A172 (cell line): ENCODE measurements at places on chromosomes 1 and 21. TPM values are rescaled to one million over a fixed set of nuclear protein-coding genes. Genes with fewer than 3 reads are reported as not detected.

WDR64 gene
- not detected in 2 replicates for total RNA-seq

NKAIN1 gene
- total RNA-seq, result 2.5 and 3.3 TPM in 2 replicates

AADACL4 gene
- not detected in 2 replicates for total RNA-seq

BGLAP gene
- total RNA-seq, result 0.34 and 2.3 TPM in 2 replicates

KRTAP13-2 gene
- total RNA-seq, result not detected in 2 replicates

FMN2 gene
- total RNA-seq, result 5.1 and 8.8 TPM in 2 replicates

SELP gene
- not detected in 2 replicates for total RNA-seq

WNT9A gene
- total RNA-seq, result 23.7 and 25.8 TPM in 2 replicates

DNA sequence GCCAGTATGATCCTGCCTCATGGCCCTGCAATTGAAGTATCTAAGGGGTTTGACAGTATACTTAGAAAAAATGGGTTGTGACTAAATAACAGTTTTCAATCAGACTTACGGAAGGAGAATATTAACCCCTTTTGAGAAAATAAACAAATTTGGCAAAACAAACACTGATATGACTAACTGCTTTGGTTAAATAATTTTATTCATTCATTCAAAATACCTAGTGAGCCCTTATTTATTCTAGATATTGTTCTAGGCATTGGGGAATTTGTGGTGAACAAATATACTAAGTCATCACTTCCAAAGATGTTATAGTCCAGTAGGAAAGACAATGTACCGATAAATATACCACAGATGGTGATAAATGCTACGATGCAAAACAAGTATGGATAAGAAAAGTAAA is 358.7 kb downstream of the TGFB2 start:
- DNase-seq, result no peak

DNA sequence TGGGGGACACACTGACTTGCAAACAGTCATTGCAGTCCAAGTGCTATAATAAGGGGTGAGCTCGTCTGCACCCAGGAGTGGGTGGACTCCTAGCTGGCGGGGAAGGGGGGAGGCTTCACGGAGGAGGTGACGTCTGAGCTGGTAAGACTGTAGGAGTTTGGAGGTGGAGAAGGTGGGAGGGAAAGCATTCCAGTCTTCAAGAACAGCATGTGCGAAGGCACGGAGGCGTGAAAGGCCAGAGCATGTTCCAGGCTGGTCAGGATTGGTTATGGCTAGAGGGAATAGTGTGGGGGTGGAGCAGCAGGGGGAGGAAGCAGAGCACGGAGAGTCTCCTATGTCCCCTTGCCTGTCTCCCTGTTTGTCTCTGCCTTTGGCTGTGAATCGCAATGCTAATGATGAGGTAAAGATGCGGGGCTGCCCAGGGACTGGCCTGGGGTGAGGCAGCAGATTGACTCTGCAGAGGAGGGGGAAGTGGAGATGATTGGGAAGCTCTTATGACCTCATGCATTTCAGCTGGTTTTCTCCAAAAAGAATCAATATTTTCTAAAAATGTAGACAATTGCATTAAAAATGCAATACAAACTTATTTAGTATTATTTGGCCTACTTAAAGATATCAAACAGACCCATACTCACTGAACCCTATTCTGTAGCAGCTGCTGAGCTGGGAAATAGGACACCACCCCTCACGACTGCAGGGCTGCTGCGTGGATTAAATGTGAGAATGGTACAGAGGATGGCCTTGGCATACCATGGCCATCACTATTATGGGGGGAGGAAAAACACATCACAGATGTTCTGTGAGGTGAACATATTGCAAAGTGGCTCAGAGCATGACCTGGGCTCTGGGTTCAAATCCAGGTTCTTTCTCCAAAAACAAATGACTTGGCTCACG is 2.6 kb upstream of the ZNF436 start:
- DNase-seq, result no peak

DNA sequence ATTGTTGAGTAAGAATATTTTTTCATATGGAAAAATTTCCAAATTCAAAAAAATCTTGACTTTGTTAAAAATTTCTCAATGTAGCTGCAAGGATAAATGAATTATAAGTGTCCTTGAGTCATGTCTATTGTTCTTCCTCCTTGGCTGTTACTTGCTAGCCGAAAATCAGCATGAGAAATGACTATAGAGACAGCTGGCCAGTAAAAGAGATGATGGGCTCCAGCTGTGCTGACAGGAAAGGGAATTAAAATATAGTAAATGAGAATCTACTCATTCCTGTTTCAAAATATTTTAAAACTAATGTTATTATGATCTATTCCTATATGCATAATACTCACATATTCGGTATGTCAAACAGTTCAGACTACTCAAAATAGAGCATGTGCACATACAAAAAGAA is 1292.6 kb downstream of the BRINP3 start:
- DNase-seq, result no peak

DNA sequence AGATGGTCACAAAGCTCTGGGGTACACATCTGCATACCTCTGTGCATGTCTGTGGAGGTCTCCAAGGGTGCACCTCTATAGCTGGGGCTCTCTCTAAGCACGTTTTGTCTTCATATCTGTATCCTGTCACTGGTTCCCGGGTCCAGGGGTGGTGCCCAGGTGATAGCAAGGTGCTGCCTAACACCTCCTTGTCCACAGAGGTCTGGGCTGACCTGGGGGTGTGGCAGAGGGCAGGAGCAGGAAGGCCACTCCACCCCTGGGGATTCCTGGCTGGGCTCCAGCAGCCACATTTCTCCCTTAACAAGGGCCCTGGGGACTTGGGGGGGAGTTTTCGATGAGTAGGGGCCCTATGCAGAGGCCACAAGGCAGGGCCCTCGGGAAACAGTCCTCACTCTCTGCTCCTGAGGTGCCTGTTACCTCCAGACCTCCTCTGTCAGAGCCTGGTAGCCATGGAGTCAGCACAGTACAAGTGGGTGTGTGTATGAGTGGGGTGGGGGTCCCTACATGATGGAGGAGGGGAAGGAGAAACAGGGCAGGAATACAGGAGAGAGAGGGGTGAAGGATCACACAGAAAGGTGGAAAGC is 7.0 kb upstream of the CDCP2 start:
- no peak for DNase-seq

DNA sequence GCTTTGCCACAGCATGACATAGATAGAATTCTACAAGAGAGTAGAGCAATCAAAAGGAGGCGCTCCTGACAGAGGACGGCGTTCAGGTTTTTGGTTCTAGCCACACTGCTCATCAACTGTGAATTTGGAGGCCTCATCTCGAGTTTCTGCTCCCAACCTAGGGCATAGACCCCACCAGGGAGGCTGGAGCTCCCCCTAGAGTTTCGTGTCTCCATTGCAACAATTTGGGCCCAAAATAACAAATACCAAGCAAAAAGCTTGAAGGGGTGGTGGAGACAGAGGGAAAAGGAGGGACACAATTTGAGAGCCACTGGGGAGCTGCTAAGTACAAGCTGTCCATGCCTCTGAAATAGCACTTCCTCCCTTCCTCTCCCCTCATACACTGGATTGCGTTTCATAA is 297.0 kb downstream of the GPATCH2 start:
- DNase-seq, result peak; percentile 29

DNA sequence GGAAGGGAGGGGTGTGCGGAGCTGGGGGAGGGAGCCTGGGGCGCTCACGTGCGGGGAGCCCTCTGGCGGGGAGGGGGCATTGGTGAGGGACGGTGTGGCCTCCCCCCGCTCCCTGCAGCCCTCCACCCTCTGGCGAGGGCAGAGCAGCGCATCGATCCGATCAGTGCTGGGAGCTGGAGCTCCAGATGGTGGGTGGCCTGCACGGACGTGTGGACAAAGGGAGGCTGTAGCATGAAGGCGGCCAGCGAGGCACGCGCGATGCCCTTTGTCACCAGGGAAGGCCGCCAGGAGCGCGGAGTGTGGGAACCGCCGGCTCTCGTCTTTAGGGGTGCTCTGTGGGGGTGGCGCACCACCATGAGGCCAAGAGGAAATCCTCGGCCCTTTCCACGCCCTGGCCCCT is 5.4 kb upstream of the HES5 start:
- no peak for DNase-seq

- no peak for DNase-seq
Measured at GRCh38 chr1:92503043-92503925, 16.6 kb upstream of the GFI1 start.

GRCh38 chr21:38448671-38449385 is 49.4 kb downstream of the ERG start:
- no peak for DNase-seq

DNA sequence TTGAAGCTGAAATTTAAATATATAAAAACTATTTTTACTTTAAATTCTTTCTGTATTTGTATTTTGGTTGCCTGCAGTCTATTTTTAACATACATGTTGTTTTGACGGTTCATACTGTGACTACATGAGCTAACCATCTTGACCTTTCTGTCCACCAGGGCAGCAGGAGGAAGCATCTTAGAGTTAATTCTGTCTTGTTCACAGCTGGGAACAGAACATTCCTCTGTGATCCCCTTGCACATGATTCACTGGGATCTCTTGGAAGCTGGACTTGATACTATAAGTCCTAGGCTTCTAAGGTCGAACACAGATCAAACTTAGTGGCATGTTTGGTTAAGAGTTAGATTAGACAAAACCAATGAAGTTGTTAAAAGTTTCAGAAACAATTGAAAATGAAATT is 99.7 kb downstream of the NFIA start:
- no peak for DNase-seq

- no peak for DNase-seq
Measured at GRCh38 chr1:40784141-40784770, 669 bp downstream of the KCNQ4 start.

DNA sequence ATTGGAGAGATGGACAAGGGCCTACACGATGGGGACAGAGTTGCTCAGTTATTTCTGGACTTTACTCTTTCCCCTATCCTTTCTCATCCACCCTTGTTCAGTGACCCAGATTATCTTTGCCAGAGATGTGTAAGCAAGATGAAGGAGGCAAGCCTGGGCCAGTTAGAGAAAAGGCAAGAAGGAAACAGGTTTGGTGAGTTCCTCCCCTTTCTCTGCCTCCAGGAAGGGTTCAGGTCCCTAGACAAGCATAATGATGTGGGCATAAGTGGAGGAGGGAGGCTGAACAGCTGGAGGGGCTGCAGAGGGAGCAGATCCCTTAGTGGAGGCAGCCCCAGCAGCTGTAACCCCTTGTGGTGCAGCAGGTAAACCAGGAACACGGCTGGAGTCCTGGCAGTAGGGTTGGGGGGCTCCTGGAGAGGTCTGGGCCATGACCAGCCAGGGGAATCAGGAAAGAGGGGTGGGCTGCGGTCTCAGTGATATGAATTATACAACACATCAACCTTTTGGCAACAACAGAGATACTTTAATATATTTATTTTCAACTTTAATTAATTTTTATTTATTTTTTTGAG is 9.2 kb upstream of the CDC42 start:
- DNase-seq, result no peak

GRCh38 chr1:29909962-29910361 is 673.6 kb downstream of the PTPRU start:
- DNase-seq, result no peak

DNA sequence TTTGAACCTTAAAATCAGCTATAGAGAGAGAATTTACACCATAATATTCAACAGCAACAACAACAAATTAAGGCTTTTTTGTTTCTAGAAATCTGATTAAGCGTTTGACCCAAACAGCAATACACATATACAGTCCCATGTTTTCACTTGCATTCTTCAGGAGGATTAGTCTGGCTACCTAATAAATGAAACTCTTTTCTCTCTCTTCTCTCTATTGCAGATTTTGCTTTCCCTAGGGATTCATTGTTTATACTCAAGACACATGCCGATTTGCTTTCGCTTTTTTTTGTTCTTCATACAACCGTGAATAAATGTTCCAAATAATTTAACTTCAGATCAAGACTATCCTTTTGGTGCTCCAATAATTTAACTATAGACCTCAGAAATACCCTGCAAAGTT is 162.4 kb upstream of the PTBP2 start:
- no peak for DNase-seq

- DNase-seq, result no peak
Measured at GRCh38 chr1:197225611-197226010, 42.4 kb upstream of the CRB1 start.

DNA sequence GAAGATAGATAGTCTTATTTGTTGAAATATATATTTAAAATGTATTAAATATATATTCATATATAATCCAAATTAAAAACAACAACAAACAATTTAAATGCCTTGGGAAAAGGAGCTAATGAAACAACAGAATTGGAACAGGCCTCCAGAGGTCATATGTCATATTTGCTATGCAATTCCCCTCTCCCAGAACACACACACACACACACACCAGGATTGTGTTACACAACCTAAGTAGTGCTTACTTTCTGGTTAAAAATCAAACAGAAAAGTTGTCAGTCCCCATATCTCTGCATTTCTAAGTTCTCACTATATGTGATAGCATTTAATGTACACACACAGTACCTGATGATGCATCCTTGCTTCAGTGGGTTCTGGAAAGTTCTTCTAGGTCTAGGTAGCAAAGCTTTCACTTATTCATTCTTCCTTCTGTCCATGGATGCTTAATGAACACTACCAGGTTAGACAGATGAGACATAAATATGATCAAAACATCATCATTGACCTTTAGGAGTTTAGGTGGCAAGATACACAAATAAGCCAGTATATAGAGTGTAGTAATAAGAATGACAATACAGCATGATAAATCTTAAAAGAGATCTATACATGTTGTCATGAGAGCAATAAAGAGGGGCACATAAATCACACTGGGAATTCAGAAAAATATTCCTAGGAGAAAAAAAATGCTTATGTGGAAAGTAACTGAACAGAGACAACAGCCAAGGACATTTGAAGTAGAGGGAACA is 662.8 kb downstream of the PTPRC start:
- DNase-seq, result no peak

GRCh38 chr1:117180147-117180967 is 30.4 kb downstream of the VTCN1 start:
- no peak for DNase-seq

DNA sequence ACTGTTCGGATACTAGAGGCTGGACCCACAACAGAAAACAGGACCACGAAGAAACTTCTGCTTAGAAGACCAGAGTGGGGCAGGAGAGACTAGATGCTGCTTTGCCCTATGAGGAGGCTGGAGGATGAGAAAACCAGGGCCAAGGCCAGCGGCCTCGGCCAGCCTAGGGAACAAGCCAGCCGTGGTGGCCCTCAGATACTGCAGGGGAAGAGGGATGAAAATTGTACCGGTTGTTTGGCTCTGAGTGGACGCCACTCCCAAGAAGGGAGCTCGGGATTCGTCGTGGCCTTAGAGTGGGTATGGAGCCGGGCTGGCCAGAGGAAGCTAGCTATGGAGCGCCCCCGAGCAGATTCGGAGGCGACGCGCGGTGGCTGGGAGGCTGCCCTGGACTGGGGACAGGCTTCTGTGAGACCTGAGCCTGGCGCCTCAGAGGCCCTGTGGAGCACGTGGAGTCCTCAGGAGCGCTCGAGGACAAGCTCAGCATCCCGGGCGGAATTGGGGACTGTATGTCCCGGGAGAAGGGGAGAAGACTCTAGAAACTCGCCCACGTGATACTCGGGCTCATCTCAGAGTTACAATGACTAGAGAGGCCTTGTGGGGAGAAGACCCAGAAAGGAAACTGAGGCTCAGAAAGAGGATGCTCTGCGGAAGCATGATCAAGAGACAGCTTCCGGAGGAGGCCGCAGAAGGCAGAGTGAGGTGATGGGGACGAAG is 2.8 kb downstream of the PRRX1 start:
- no peak for DNase-seq

- no peak for DNase-seq
Measured at GRCh38 chr1:70672442-70672888, 261.4 kb downstream of the CTH start.
